Right cardiac atrium (tissue), 5 donors: ENCODE measurements at places on chromosomes 2 and 18.

DNA sequence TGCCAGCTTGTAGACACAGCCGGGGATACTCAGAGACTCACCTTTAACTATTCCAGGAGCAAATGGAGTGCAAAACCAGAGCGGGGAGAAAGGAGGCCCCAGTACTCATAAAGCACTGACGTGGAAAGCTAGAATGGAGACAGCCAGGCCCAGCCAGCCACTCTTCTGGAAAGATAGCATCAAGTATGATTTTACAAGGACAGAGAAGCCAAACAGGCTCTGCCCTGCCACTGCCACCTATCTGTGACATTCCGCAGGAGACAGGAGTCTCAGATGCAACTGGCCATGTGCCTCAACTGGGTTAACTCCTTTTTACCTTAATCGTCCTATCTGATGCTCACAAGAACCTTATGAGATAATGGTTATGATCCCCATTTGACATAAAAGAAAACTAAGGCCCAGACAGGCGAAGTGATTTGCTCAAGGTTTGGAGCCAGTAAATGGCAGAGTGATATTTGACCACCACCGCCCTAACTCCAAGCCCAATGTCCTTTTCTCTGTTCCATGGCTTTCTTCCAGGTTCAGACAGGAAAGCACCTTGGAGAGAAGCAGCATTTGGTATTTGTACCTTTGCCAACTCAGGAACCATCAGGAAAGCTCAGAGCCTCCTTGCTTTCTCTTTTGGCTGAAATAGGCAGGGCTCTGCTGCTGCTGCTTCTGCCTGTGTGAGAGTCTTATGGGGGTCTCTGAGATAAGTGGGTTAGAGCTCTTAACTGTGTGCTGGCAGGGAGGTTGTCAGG, 15.6 kb downstream of the KIF3C start:
- no peak for DNase-seq

GRCh38 chr2:121418494-121419058, 112.1 kb upstream of the RNU4ATAC start:
- DNase-seq, result no peak

DNA sequence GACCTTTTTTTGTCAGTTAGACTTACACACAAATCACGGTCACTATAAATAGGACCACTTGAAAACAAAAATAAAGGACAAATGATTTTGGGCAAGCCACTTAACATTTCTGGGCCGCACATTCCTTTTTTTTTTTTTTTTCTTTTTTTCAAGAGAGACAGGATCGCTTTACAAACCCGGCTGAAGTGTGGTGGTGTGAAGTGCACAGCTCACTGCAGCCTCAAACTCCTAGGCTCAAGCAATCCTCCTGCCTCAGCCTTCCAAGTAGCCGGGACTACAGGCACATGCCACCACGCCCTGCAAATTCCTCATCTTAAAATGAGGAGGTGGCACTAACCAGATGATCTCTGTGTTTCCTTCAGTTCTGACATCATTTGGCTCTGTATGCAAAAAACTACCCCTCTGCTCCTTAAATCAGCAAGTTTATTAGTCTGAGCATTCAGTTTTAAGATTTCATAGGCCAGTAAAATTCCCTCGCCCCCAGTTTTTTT, 28.3 kb upstream of the MRO start:
- no peak for DNase-seq

GRCh38 chr2:9205963-9206948, at the start of gene ASAP2:
ASAP2 (plus strand) TSS chr2:9206812; CDS start chr2:9207105, 293 bp downstream.
- DNase-seq, result peak; percentile 79
